ENCODE measurements at places on chromosomes 11 and 22.

DNA sequence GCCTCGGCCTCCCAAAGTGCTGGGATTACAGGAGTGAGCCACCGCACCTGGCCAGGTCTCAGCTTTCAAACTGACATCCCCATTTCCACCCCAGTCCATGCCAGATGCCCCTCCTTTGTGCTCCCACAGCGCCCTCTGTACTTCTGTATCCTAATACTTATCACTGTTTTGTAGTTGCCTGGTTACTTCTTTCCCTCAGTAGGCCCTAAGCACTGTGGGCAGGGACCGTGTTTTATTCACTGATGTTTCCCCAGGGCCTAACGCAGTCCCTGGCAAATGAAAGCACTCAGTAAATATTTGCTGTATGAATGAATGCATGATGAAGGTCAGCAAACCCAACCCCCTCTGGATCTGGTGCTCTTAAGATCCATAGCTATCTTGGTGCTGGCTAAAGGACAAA lies 2.2 kb upstream of the TRIM3 start:
- DNase-seq: no peak

DNA sequence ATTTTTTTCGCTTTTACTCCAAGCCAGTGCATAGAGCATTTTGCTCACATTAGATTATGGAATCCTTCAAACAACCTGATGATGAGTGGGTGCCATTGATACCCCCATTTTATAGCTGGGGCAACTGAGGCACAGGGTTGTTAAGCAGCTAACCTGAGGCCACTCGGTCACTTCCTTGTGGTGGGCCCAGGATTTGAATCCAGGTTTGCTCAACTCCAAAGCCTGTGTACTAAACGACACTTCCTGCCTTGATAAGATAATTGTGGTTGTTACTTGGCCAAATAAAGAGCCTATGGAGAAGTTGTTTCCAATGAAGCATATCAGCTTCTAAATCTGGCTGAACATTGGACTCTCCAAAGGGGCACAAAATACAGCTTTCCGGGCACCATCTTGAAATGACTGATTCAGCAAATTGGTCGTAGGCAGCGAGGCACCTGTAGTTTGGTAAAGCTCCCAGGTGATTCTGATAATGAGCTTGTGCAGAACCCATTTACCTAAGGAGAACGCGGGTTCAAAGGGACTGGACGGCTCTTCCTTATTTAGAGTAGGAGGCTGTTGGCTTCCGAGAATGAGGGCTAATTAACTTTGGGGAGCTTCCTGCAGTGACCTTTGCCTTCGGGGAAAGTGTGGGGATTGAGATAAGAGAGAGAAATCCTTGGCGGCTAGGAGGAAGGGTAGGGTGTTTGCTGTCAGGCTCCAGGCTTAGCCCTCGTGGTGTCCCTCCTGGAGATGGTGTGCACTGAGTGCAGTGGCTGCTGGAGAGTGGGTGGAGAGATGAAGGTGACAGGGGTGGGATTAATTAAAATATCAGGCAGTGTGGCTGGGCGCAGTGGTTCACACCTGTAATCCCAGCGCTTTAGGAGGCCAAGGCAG lies 17.5 kb upstream of the EHF start:
- no peak for DNase-seq

DNA sequence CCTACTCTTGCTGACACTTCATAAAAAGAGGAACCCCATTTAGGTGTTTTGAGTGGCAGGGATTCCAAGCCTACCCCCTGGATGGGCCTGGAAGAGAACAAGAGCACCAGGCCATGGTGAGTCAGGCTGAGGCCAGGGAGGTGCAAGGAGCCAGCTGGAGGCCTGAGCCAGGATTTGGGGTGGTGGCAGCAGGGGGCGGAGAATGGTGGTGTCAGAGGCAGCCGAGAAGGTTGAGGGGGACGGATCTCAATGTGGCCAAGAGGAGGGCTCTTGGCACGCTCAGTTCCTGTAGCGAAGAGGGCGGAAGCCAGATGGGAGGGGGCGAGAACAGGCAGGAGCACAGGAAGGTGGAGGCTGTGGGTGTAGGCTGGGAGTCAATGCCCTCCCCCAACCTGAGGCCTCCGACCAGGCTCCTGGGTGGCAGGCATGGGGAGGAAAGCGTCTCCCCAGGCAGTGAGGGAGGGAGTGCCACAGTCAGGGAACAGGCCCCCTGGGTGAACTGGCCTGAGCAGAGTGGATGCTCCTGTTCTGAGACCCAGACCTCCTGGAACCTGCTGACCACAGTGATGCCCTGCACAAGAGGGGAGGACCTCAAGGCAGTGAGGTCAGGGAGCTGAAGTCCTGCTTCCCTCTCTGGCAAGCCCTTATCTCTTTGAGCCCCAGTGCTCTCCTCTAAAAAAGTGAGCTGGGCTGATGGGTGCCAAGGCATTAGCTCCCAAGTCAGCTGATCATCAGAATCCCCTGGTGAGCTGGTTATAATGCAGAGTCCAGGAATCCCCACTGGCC lies 13.9 kb downstream of the RTN4RL2 start:
- DNase-seq: no peak

- no peak for DNase-seq
Measured at GRCh38 chr22:44224166-44224565, 43.4 kb downstream of the PARVG start.

GRCh38 chr11:109894242-109894641 lies 198.9 kb upstream of the ZC3H12C start:
- no peak for DNase-seq

DNA sequence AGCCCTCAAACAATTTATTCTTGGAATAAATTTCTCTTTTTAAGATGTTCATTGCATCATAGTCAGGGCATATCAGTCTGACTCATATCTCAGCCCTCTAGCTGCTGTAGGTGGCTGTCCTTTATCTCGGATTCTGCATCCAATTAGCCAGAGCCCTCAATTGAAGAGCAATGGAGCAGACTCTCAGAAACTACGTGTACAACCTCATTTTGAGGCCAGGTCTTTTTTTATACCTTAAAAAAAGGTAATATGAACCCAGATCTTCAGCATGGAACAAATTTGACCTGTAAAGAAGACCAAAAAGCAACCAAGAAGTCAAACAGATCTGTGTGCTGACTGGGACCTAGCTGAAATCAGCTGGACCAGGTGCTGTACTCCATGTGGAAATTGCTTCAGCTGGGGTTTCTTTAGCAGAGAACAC lies 8.7 kb downstream of the OR52A5 start:
- no peak for DNase-seq

DNA sequence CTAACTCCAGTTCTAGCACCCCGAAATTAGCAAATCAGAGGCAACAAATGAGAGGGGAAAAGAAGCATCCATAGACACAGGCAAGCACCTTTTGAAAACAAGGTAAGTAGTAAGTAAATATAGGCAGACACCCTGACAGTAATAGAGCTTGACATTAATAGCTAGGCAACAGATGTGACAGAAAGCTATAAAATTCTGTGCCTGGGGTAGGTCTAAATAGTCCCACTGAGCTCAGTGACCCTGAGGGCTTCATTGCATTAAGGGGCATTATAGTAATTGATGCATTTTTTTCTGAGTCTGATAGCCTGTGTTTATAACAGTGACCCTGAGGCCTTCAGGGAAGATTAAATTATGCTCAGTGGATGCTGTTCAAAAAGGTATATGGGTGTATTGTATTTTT lies 197.1 kb downstream of the HIPK3 start:
- no peak for DNase-seq
